NCI-H69 (cell line): ENCODE measurements at places on chromosomes 16 and 17.

- DNase-seq = no peak
Observed at GRCh38 chr17:17624741-17625140, 33.2 kb upstream of the PEMT start.

- peak; percentile 90 for DNase-seq
Observed at GRCh38 chr17:17781591-17782496, 54.9 kb downstream of the SREBF1 start.

DNA sequence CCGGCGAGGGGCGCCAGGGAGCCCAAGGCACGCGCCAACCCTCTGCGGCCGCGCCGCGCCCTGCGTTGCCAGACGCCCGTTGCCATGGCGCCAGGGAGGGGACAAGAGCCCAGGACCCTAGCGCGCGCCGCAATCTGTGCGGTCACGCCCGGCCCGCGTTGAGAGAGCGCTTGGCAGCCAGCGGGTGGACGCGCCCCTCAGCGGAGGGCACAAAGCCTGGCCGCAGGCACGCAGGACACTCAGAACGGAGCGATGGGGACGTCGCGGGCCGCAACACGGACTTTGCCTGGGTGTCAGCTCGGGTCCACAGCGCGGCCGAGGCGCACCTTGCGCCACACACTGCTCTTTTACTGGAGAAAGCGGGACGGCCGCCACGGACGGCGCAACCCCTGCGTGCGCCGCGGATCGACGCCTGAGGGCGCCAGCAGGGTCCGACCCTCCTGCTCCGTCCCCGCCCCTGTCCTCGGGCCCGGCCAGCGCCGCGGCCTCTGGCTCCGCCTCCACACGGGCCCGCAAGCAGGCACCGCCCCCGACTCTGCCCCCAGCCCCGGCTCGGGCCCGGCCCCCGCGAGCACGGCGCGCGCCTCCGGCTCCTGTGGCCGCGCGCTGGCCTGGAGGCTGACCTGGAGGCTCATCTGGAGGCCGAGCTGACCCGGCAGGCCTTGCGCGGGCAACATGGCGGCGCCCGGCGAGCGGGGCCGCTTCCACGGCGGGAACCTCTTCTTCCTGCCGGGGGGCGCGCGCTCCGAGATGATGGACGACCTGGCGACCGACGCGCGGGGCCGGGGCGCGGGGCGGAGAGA is at the start of gene GFER:
Gene GFER (plus strand): TSS at position 650 of the 803 bp plus-strand sequence. CDS start 26 bp downstream, at position 676.
- DNase-seq = peak; percentile 98

DNA sequence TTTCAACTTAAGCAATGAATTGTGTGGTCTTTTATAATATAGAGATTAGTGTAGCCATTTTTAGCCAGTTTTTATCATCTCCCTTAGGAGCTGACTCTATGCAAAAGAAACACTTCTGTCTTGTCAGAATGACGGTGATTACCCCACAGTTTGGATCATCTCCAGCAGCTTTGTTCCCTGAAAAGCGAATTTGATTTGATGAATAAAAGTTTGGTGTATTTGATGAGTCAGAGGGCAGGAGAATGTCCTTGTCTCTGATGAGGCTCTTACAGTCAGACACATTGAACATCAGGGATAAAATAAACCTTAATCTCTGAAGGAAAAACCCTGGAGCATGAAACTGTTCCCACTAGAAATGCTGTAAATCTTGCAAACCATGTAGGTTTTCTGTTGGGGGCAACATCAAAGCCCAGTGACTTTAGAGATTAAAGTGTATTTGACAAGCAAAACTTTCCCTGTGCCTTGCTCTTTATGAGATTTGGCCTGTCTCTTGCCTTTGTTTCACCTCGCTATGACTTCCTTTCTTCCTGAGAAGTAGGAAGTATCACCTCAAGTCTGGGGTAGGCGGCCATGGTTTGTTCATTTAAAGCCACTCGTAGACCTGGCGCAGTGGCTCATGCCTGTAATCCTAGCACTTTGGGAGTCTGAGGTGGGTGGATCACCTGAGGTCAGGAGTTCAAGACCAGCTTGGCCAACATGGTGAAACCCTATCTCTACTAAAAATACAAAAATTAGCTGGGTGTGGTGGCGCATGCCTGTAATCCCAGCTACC is 209.3 kb downstream of the FTO start:
- DNase-seq = peak; percentile 35

DNA sequence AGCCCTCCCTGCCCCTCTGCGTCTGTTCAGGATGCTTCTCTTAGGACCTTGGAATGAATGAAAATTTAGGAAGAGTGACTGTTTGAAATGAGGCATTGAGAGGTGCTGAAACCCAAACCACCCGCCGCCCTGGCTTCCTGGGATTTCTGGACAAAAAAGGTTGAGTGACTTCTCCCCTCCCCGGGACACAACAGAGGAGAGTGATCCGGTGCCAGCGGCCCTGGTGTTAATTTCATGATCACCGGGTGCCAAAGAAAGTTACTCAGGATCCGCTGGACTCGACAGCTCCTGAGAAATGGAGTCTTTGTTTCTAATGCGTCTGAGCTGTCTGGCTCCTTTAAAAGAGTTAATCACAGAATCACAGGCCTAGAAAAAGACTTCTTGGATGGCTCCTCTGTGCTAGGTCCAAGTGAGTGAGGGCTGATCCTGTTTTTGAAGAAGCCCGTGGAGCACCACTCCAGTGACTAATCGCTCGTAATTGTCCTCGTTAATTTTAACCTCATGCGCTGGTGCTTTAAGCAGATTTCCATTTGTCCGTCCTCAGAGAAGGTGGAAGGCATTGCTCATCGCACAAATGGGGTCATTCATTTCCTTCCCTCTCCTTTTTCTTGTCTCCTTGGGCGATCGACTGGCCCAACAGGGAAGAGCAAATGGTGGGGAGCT is 144.4 kb upstream of the ZFHX3 start:
- DNase-seq = no peak

DNA sequence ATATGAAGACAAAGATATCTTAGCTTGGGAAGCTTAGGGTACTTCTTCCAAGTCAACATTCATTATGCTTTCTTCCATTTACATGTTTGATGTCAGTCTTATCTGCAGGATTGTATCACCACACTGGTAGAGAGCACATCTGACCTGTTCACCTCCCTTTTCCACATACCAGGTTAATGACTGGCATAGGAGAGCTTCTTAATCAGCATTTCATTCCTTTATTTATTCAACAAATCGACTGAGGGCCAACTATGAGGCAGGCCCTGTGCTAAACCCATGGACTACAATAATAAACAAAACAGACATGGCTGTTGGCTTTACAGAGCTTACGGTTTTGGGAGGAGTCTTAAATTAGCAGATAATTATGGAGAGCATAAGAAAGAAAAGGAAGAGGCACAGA is 378.1 kb upstream of the CDH11 start:
- no peak for DNase-seq

GRCh38 chr16:68040506-68041288 is 17.6 kb downstream of the DUS2 start:
- DNase-seq = peak; percentile 68

DNA sequence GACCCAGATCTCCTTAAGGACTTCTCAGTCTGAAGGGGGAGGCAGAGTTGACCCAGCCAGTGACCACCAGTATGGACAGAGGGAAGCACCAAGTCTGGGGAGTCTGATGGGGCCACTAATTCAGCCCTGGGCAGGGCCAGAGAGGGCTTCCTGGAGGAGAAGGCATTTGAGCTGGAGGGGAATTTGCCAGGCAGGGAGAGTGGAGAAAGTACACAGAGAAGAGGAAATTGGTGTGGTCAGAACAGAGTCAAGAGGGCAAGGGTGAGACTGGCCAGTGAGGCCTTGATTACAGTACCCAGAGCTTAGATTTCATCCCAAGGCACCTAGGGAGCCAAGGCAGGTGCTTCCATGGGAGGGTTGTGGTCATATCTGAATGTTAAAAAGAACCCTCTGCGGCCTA is 36.3 kb downstream of the MYO15A start:
- DNase-seq = no peak

DNA sequence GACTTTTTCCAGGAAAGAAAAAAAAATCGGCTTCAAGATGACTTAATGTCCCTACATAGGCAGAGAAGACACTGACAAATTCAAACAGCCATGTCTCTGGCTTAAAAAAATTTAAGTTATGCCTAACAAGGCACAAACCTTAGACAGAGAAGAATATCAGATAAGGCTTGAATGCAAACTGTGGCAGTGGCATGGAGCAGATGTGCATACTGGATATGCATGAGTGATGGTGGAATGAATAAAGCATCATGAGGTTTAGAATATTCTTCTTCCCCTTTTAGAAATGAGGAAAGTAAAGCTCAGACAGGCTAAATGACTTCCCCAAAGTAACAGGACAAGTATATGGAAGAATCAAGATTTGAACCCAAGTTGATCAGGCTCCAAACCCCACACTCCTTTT is 23.2 kb upstream of the WSCD1 start:
- no peak for DNase-seq

- no peak for DNase-seq
Observed at GRCh38 chr16:71369494-71369893, 11.0 kb downstream of the CALB2 start.

GRCh38 chr16:84069540-84069939 is 26.9 kb upstream of the SLC38A8 start:
- DNase-seq = no peak

DNA sequence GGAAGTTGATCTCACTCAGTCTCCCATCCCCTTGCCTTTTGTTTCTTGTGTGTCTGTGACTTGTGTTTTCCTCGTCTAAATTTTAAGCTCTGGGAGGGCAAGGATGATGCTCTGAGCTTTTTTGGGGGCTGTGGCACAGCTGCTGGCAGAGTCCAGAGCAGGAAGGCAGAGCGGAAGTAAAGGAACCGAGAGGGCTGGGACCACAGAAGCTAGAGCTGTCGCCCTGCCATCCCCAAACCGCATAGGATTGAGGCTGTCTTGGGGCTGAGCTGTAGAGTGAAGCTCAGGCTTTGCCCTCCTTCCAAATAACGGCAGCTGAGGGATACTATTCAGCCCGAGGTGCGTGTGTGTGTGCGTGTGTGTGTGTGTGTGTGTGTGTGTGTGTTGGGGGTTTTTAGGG is 3.8 kb upstream of the DNAH2 start:
- DNase-seq = no peak

- DNase-seq = no peak
Observed at GRCh38 chr17:8318010-8318935, 8.2 kb downstream of the ARHGEF15 start.

DNA sequence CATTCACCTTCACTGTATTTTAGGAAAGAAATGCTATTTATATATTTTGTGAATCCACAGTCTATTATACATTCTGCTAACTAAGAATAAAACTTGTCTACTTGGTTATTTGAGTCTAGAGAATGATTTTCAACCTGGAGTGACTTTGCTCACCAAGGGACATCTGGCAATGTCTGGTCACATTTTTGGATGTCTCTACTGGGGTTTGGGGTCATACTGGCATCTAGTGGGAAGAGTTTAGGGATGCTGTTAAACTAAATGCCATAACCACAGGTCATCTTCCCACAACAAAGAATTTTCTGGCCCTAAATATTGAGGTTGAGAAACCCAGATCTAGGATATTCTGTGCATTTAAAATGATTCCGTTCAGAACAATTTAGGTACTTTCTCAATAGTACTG is 26.0 kb downstream of the KCNJ16 start:
- peak; percentile 65 for DNase-seq

DNA sequence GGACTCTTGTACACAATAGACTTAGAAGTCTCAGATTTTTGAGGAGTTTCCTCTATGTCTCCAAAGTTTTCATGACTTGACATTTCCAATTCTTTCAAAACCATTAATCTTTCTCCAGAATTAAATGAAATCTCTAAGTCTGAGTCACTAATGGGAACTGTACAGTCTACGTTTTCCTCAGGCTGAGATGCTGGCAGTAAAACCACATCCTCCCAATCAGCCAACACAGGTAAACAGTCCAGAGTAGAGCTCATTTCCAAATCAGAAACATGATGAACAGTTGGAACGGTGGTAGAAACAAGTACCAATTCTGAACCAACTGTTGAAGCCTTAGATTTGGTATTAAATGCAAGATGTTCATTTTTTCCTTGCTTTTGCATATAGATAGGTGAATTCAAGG is 7.9 kb downstream of the ERI2 start:
- DNase-seq = no peak

GRCh38 chr16:4212934-4213296 is 29.0 kb downstream of the SRL start:
- no peak for DNase-seq

- DNase-seq = no peak
Observed at GRCh38 chr17:37789021-37789565, 44.2 kb upstream of the HNF1B start.

DNA sequence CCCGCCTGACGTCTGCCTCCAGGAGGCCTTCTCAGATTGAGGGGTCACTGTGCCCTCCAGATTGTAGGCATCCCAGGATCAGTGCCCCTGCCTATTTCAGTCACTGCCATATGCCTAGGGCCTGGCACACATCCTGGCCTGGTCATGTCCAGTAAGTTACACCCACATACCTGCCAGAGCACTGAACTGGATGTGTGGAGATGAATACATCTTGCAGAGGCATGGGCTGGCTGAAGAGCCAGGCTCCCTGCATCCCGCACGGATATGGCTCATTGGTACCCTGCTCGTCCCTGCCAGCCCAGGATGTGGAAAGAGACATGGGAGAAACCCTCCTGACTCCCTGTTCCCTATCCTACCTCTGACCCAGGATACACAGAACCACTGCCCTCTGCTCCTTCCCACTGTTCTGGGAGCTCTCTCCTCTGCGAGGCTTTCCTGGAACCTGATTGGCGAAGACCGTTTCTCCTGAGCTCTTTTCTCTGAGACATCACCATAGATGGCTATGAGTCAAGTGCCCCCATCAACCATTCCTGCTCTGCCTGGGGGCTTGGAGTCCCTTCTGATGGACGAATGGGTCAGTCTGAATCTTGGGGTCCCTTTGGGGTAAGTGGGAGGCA is 40.0 kb upstream of the TAC4 start:
- DNase-seq = no peak

DNA sequence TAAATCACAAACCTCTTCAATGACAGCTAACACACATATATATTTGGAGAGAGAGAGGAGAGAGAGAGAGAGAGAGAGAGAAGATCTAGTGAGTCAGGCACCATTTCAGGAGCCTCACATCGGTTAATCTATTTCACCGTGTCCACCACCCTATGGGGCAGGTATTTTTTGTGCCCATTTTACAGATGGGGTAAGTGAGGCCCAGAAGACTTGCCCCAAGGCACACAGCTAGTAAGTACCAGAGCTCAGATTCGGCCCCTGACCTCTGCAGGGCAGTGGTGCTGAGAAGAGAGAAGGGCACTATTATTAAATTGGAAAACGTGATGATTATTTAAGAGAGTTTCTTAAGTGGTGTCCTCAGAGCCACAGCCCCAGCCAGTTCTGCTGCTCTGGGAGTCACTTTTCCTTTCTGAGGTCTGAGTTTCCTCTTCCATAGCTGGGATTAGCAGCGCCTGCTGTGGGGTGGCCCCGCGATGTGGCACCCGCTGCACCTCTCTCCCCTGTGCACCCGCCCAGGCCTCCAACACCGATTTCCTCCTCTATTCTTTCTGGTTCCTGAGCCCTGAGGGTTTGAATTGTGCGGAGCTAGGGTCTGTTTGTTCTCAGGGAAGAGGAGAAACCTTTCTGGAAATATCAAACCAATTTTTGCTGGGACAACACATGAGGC is 303.9 kb downstream of the IRF8 start:
- no peak for DNase-seq

GRCh38 chr16:67963662-67964321 is 4.6 kb downstream of the SLC12A4 start:
- DNase-seq = peak; percentile 32

GRCh38 chr17:57785022-57785421 is 39.9 kb upstream of the CCDC182 start:
- no peak for DNase-seq
